Neuronal stem cell (in vitro differentiated cells): ENCODE measurements at places on chromosomes 6 and 20.
A peak's percentile ranks its signal among the peaks of the same experiment; 100 is the strongest.

DNA sequence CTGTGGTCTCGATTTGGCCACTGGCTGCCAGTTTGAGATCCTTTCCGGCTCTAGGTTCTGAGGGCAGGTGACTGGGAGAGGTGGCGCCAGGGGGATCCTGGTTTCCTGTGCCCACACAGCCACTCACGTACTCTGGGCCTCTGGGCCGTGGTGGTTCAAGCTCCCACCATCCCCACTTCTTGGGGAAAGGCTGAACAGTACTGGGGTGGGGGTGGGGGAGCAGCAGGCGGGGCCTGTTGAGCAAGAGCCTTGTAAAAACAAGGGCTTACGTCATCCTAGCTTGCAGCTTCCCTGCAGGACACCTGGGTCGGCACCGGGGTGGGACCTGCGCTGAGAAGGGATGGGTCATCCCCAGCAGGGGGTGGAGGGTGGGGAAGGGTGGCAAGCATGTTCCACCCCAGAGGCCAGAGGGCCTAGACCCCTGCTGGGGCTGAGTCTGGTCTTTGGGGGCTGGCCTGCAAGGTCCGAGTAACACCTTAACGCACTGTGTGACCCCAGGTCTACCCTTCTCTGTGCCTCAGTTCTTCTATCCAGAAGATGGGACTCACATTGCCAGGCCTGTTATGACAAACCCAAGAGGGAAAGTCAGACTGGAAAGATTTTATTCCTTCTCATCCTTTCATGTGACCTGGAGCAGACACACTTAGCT, 3.1 kb upstream of the CEBPB start:
- DNase-seq: no peak

GRCh38 chr6:166460473-166461437, 78.0 kb upstream of the MPC1 start:
- DNase-seq: no peak

DNA sequence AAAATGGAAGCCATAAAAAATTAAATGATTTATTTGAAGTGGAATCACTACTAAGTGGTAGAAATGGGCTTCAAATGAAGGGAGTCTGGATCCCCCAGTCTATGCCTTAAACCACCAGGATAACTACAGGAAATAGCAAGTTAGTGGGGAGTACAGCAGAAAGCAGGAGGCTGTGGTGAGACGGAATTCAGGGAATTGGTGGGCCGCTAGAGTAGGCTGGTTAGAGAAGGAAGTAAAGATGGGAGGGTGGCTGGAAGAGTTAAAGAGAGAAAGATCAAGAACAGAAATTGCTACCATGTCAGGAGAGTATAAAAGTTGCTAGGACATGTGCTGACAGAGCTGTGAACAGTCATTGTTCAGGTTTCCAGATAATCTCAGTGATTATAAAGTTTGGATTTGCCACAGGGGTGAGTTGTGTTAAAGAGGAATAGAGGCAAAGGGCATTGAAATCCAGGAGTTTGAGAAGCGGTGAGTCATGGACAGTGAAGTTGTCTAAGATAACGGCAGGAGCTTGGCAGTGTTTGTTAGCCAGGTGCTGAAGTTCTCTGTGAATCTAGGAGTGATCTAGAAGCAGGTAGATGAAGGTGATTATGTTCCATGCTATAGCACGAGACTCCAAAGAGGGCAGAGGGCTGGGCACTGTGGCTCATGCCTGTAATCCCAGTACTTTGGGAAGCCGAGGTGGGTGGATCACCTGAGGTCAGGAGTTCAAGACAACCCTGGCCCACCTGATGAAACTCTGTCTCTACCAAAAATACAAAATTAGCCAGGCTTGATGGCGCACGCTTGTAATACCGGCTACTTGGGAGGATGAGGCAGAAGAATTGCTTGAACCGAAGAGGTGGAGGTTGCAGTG, 13.7 kb upstream of the HINT3 start:
- no peak for DNase-seq

- DNase-seq: no peak
Observed at GRCh38 chr6:51024126-51024525, 205.5 kb downstream of the TFAP2B start.

GRCh38 chr6:154488802-154489437, 21.6 kb downstream of the CNKSR3 start:
- DNase-seq: no peak

- no peak for DNase-seq
Observed at GRCh38 chr20:19648024-19648423, 110.0 kb upstream of the RIN2 start.

- DNase-seq: no peak
Observed at GRCh38 chr6:2855061-2855519, 13.4 kb upstream of the SERPINB1 start.

DNA sequence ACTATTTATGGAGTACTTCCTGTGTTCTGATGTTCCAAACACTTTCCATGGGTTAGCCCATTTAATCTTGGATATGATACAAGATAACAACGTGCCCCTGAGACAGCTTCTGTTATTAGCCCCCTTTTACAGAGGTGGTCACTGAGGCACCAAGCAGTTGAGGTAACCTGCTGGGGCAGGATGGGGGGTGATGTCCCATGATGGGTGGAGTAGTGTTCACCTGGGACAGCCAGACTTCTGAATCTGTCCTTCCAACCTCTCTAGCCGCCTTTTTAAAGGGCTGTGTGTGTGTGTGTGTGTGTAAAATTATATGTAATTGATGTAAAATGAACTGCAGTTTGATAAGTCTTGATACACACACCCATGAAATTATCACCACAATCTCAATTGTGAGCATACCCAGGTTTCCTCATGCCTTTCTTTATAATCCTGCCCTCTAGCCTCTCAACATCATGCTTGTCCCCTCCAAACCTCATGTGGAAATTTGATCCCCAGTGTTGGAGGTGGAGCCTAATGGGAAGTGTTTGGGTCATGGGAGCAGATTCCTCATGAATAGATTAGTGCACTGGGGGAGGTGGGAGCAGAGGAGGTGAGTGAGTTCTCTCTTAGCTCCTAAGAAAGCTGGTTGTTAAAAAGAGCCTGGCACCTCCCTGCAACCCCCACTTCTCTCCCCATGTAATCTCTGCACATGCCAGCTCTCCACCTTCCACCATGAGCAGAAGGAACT, 39.2 kb downstream of the PLAGL2 start:
- no peak for DNase-seq

DNA sequence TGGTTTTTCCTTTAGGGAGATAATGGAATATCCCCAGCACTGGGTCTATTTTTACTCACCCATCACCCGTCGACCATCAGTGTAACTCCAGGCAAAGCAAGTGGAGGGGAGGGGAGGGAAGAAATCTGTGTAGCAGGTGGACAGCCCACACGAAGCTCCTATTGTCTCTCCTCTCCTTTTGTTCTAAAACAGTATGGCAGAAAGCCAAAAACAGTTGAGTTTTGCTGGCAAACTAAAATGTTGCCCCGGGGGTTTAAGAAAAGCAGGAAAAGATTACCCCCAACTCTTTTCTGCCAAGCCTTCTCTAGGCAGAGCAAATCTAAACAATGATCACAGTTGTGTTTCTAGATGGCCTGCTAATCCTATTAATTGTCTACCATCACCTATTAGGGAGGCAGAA, 89.7 kb downstream of the PREP start:
- no peak for DNase-seq

- no peak for DNase-seq
Observed at GRCh38 chr6:157708239-157708638, 114.8 kb upstream of the SNX9 start.

GRCh38 chr6:118542184-118542952, 5.7 kb upstream of the PLN start:
- DNase-seq: no peak

DNA sequence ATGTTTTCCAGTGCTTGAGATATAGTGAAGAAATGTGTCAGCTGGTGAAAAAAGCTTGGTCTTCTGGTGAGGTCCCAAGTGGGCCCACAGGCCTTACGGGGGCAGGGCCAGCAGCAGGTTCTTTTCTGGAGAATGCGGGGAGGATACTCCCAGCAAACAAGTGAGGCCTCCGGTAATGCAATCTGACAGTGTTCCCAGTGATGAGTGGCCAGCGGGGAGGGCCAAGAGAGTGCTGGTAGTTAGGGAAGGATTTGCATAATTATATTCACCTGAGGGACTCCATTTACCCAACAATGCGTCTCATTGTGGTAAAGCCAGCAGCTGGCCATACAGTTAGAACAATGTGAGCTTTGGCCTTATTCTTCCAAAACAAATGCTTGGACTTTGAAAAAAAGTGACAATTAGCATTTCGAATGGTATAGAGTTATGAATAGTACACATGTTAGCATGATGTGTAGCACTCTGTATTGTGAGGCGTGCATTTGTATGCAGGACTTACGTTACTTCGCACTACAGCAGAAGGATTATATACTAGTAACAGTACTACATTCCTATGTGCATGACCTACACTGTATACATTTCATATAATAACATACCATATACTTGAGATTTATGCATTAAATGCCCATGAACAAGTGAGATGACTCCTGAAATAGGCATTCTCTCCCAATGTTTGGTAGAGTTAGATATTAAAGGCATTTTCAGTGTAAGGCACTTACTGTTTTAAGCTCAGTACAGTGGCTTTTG, 69.8 kb downstream of the MYB start:
- peak; percentile 49 for DNase-seq

GRCh38 chr6:155880900-155881299, 425.3 kb upstream of the NOX3 start:
- DNase-seq: no peak

- no peak for DNase-seq
Observed at GRCh38 chr6:14450133-14450504, 332.5 kb downstream of the CD83 start.

- DNase-seq: no peak
Observed at GRCh38 chr20:59352541-59352940, 52.1 kb downstream of the EDN3 start.

DNA sequence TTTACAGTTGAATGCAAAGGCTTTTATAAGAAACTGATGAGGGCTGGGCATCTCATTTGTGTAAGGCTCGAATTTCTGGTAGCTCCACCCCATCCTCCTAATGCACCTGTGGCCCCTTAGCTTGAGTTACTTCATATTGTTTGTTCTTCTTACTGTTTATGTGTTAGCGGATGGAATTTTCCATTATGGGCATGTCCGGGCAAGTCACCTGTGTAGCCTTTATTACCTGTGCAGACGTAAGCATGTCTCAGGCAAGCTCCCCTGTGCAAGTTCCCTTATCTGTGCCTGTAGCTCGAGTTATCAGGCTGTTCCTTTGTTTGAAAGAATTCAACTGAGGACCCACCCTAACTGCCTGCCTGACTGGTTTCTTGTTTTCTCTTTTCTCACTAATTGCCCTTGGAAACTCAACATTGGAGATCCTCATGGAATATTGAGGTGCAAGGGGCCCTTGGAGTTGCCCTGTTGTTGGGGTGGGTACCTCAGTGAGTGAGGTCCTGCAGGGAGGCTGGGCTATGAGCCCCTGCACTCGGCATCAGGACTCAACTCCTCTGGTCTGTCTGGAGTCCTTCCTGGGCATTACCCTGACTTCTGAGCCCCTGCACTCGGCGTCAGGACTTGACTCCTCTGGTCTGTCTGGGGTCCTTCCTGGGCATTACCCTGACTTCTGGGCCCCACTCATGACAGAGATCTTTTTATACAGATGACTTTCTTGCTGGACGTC, 207.9 kb upstream of the SULF2 start:
- DNase-seq: no peak

DNA sequence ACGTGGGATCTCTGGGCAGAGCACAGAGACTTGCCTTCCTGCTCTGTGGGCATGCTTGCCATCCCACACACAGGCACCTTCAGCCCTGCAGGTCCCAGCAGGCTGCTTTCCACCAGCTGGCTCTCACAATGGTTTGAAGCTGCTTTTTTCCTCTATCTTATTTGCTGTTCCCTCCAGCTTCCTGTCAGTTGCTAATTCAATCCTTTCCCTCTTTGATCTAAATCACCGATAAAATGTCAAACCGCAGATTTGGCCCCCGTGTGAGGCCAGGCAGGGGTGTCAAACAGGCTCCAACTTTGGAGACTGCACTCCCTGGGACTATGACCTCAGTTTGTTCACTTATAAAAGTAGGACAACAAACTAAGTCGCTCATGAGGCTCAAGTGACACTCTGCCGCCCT, 40.6 kb upstream of the PCMTD2 start:
- no peak for DNase-seq

GRCh38 chr6:15248451-15249370, 2.8 kb downstream of the JARID2 start:
- DNase-seq: peak; percentile 98

GRCh38 chr6:119612911-119613381, 263.4 kb upstream of the MAN1A1 start:
- DNase-seq: no peak

DNA sequence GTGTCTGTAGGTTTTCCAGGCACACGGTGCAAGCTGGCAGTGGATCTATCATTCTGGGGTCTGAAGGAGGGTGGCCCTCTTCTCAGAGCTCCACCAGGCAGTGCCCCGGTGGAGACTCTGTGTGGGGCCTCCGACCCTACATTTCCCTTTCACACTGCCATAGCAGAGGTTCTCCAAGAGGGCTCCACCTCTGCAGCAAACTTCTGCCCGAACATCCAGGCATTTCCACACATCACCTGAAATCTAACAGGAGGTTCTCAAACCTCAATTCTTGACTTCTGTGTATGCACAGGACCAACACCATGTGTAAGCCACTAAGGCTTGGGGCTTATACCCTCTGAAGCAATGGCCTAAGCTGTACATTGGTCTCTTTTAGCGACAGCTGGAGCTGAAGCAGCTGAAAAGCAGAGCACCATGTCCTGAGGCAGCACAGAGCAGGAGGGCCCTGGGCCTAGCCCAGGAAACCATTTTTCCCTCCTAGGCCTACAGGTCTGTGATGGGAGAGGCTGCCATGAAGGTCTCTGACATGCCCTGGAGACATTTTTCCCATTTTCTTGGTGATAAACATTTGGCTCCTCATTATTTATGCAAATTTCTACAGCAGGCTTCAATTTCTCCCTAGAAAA, 253.3 kb downstream of the ERMARD start:
- no peak for DNase-seq

DNA sequence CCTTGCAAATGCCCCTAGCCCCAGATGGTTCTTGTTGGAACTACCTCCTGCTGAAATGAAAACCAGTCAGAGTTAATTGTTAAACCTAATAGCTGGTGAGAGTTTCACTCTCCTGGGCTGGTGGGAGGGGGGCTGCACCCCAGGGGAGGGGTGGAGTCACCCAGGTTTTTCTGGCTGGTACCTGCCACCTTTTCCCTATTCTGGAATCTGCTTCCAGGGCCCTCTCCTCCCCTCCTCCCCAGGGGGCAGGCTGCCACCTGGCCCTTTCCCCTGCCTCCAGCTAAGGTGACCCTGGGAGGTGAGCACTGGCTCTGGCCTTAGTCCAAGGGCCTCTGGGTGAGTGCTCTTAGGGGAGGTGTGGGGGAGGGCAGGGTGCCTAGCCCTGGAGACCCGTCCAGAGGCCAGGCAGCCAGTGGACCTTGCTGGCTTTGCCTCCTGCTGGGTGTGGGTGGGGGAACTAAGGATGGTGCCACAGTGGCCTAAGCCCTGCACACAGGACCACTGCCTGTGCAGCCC, 48.8 kb upstream of the EPB41L1 start:
- no peak for DNase-seq

DNA sequence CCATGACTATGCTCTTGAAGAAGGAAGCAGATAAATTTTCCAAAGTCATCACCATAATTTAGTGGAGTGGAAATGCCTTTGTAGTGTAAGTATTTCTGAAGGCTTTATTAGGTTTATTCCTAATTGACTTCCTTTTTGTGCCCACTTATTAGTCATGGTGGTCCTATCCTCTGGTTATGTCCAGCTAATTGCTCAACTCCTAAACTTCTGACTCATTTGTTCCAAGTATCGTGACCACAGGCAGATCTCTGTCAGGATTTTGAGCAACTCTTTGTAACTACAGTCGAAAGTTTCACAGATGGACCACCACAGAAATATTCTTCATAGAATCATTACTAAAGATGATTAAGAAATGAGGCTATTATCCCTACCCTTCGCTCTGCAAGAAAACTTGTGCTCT, 315.6 kb upstream of the PTCHD4 start:
- DNase-seq: no peak

GRCh38 chr6:156946370-156946936, 169.3 kb downstream of the ARID1B start:
- DNase-seq: no peak
